Right ventricle myocardium inferior (tissue), 1 donor: ENCODE measurements at places on chromosomes 2 and 18. TPM values are rescaled to one million over a fixed set of nuclear protein-coding genes. Genes with fewer than 3 reads are reported as not detected.

GRCh38 chr2:225270861-225271260 lies 128.6 kb upstream of the NYAP2 start:
- no peak for DNase-seq

DNA sequence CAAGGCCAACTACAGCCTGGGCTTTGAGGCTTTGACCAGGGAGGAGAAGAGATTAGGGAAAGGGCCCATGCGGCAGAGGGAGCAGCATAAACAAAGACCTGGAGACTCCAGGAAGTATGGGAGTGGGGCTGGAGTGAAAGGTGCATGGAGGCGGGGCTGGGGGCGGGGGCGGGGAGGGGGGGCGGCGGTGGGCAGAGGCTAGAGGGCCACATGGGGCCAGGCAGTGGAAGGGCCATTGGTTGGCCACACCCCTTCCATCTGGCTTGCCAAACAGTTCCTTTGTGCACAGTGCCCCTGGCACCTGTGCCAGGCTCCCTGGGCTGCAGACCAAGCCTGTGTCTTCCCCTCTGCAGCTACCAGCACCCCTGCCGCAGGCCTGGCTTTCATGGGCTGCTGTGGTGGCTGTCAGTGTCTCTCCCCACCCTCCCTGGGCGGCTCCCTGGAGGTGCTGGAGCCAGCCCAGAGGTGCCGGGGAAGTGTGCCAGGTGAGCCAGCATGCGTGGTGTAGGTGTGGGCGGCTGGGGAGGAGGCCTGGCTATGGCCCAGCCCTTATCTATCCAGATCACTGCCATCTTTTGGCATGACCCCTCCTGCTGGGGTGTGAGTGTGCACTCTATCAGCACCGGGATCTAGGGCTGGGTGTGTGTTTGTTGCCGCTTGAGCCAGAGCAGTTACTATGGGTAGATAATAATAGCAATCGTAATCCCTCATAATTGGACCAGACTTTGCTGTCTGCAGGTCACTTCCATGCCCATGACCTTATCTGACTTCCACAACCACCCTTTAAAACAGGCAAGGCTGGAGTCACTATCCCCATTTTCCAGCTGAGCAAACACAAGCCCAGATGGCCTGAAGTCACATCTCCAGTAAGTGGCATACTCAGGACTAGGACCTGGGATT lies 30.5 kb downstream of the DNMT3A start:
- peak; percentile 82 for DNase-seq

- DNase-seq: no peak
These were observed 1242.0 kb upstream of the ACVR2A start for GRCh38 chr2:146602856-146603255.

GRCh38 chr2:183031911-183032794 lies 6.1 kb downstream of the NCKAP1 start:
- DNase-seq: no peak

DNA sequence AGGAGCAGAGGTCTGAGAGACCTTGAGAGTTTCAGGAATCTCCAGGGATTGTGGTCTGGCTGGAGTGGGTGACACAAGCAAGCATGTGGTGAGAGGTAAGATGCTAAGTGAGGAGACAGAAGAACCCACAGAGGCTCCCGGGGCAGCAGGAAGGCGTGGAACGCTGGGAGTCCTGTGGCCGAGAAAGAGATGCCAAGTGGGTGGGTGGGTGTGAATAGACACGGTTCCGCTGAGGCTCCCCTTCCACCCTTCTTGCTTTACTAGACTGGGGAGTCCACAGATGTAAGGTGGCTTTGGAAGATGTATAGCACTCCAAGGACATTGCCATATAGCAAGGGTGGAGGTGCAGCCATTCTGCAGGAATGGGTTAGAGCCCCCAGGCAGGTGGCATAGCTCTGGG lies 4.2 kb downstream of the TEX51 start:
- DNase-seq: no peak

GRCh38 chr18:22678486-22678885 lies 254.6 kb upstream of the RBBP8 start:
- no peak for DNase-seq

DNA sequence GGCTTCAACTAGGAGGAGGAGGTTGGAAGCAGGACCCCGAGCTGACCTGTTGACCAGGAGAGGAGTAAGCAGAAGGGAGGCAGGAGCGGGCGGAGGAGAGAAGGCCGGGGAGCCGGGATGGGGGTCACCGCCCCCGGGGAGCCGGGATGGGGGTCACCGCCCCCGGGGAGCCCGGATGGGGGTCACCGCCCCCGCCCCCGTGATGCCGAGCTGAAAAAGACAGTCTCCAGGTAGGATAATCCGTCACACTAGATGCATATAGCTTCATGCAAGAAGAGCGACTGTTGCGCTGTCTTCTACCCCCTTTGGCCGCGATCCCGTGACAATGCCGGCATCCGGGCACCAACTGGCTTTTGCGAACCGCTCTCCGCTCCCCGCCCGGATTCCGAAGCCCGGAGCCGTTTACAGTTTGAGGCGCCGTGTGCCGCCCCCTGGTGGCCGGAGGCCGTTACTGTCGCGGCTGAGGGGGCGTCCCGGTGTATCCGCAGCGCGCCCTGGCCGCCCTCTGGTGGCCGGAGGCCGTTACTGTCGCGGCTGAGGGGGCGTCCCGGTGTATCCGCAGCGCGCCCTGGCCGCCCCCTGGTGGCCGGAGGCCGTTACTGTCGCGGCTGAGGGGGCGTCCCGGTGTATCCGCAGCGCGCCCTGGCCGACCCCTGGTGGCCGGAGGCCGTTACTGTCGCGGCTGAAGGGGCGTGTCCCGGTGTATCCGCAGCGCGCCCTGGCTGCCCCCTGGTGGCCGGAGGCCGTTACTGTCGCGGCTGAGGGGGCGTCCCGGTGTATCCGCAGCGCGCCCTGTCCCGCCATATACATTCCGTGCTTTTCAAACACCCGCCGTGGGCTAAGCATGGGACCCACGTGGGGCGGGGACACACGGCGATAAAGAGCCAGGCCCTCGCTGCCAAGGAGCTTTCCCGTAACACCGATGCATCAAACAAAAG lies 89.6 kb downstream of the ACTR3 start:
- DNase-seq: no peak

- DNase-seq: no peak
These were observed 270.8 kb downstream of the NYAP2 start for GRCh38 chr2:225670111-225670974.

GRCh38 chr2:74515981-74516633 lies 1.9 kb downstream of the TLX2 start:
- DNase-seq: peak; percentile 82

GRCh38 chr2:168920504-168921157 lies 19.5 kb downstream of the G6PC2 start:
- DNase-seq: no peak

DNA sequence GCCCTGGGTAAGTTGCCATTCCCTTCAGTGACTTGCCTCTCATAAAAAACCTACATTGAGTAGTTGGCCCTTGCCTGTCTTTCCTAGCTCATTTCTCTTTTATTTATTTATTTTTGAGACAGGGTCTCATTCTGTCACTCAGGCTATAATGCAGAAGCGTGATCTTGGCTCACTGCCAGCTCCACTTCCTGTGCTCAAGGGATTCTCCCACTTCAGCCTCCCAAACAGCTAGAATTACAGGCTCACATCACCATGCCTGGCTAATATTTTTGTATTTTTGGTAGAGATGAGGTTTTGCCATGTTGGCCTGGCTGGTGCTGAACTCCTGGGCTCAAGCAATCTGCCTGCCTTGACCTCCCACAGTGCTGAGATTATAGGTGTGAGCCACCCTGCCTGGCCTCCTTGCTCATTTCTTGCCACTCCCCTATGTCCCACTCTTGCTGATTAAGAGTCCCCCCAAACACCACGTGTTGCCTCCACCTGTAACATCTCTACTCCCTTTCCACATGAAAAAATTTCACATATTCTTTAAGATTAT lies 12.6 kb downstream of the EVA1A start:
- DNase-seq: no peak

- DNase-seq: no peak
These were observed 42.9 kb downstream of the RBKS start for GRCh38 chr2:27847333-27847732.

DNA sequence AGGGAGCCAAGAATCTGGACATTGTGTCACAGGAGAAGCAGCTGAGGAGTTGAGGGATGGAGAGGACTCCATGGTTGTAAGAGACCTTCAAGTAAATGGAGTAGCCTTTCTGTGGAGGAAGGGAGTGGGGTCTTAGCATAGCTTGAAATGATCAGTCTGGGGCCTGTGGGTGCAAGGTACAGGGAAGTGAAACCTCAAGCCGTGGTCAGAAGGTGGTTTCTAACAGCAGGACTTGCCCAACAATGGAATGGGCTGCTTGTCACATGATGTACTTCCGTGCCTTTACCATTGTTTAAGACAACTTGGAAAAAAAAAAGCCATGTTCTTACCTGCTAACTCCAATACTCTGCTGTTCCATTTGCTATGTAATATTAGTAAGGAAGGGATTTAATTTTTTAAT lies 140.7 kb downstream of the LDLRAD4 start:
- DNase-seq: no peak

- no peak for DNase-seq
These were observed 146.2 kb upstream of the OSR1 start for GRCh38 chr2:19504400-19505198.

DNA sequence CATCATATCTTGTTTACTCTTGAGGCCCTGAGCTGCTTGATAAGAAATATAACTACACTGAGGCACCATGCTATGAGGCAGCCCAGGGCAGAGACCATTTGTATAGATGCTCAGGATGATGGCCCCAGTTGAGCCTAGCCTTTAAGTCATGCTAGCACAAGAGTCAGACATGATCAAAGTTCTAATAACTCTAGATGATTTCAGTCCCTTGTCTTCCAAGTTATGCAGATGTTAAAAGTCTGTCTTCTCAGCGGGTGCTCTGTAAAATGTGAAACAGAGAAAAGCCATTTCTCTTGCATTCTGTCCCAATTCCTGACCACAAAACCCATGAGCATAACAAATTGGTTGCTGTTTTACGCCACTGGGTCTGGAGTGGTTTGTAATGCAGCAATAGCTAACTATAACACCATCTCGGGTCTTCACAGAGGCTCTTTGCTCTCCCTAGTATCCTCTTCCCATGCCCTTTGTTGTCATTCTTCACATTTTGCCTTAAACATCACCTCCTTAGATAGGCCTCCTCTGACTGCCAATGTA lies 49.6 kb downstream of the NXPH2 start:
- no peak for DNase-seq

DSC2 gene
- 26.0 TPM for total RNA-seq

SCN7A gene
- 35.4 TPM for total RNA-seq

TCF23 gene
- 0.16 TPM for total RNA-seq

NEB gene
- total RNA-seq: 0.87 TPM

EFEMP1 gene
- 75.9 TPM for total RNA-seq

PTH2R gene
- not detected for total RNA-seq

RIT2 gene
- total RNA-seq: not detected

LIMS4 gene
- total RNA-seq: 3.7 TPM

TBC1D8 gene
- 37.9 TPM for total RNA-seq

OTOS gene
- not detected for total RNA-seq
